Effector CD4-positive, alpha-beta T cell (primary cell): ENCODE measurements at places on chromosomes 1 and 21.

DNA sequence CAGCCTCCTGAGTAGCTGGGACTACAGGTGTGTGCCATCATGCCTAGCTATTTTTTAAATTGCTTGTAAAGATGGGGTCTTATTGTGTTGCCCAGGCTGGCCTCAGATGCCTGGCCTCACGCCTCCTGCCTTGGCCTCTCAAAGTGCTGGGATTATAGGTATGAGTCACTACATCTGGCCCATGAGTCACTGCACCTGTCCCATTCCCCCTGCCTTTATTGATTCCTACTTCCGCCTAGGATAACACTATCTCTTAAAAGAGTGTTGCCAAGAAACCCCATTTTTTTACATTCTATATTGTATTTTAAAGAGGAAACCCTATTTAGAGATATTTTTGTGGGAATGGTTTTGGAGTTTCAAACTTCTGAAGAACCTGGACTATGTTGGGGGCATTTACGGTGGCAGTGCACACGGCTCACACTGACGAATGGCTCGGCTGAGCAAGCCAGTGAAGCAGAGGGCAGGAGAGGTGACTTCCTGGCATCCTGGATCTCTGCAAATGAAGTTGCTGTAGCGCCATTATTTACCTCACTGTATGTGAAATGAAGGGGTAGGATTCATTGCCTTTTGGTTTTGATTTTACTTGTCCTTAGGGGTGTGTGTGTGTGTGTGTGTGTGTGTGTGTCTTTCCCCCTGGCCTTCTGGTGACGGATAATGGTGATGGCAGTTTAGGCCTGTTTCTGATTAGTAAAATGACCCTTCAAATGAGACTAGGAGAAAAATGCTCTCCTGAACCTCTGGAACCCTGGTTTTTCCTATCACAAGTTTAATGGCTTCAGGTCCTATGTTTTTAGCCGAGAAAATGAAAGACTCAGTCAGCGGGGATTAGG is 22.5 kb downstream of the KIF26B start:
- DNase-seq = no peak

- DNase-seq = no peak
These were observed 30.8 kb upstream of the FAM89A start for GRCh38 chr1:231070758-231071444.

DNA sequence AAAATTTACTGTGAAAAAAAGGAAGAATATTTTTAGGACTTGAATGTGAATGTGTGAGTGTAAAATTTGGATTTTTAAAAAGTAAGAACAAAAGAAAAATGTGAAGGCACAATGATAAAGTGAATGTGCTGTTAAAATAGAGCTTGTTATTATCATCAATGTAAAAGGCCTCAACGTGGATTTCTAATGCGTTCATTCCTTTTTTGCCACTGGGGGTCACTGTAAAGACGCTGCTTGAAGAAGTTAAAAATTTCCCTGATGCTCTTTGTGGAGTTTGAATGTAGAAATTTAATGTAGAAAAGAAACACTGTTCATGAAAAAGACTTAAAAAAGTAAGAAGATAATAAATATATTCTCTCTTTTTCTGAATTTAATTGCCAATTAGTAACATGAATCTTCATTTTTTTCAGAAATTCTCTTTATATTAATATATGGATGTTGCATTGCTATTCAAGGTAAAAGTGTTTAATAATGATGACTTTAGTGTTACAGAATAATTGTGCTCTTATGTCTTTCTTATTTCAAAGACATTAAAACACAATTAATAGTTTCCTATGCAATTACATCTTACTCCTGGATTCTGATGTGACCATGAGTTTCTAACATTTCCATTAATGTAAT is 161.5 kb downstream of the DNM3 start:
- peak; percentile 4 for DNase-seq

- no peak for DNase-seq
These were observed 234.2 kb upstream of the PTBP2 start for GRCh38 chr1:96487394-96487793.

DNA sequence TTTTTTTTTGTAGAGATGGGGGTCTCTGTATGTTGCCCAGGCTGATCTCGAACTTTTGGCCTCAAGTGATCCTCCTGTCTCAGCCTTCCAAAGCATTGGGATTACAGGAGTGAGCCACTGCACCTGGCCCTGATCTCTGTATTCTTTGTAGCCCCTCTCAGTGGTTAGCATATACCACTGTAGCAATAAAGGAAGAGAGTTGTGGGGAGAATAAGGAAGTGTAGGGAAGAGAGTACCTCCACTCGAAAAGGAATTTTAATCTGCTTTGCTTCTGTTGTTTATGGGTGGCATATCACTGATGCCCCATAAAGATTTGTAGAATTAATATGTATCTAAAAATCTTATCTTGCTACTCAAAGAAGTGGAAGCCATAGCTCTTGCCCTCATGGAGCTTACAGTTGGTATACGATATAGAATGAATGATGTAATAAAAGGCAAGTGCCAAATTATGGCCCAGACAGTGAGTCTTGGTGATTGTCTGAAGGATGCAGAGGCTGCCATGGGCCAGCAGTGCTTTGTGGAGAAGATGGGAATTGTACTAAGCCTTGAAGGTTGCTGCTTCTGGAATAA is 96.0 kb downstream of the CLIC6 start:
- DNase-seq = no peak

- DNase-seq = no peak
These were observed 790 bp downstream of the TESK2 start for GRCh38 chr1:45490121-45490625.

DNA sequence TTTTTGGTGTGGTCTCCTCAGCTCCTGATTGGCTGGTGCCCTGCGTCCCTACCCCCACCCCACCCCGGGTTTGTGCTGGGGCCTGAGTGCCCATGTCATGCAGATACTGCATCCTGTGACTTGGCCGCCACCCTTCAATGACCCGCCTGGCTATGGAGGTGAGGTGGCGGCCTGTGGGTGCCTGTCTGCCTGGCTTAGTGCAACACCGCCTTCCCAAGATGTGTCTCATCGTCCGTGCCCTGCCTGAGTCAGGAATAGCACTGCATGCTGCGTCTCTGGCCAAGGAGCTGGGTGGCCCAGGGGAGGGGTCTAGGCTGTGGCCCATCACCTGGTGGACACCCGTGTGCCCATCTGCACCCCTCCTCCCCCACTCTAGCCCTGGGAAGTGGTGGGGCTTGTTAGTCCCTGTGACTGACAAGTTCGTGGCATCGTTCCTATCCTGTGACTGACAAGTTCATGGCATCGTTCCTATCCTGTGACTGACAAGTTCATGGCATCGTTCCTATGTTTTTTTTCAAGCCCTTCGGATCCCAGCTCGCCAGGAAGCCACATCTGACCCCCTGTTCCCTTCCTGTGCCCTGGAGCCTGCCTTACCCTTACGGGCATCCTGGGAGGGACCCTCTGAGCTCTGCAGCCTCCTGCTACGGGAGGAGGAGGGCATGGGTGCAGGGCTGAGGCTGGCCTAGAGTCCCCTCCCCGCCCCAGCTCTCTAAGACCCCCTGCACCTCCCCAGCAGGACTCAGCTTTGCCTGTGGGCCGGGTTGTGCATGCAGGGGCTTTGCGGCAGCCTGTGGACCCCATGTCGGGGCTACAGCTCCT is 7.5 kb downstream of the SLX9 start:
- no peak for DNase-seq
